T-helper 2 cell (primary cell): ENCODE measurements at places on chromosomes 6 and 20.

DNA sequence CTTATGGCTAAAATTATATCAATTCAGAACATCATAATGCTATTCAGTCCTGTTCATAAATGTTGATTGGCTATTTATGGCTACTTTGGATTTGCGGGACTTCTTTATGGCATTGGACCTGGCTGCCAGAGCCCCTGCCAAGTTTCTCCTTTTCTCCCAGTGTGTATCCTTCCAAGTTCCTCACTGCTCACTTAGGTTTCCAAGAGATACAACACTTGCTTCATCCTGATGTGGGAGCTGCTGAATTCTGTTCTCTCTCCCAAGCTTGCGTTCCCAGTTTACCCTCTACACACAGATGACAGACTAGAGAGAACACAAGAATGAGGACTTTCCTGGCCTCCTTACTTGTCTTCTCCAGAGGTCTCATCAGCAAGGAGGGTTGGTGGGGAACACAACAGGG, 18.4 kb upstream of the DAAM2 start:
- no peak for DNase-seq

DNA sequence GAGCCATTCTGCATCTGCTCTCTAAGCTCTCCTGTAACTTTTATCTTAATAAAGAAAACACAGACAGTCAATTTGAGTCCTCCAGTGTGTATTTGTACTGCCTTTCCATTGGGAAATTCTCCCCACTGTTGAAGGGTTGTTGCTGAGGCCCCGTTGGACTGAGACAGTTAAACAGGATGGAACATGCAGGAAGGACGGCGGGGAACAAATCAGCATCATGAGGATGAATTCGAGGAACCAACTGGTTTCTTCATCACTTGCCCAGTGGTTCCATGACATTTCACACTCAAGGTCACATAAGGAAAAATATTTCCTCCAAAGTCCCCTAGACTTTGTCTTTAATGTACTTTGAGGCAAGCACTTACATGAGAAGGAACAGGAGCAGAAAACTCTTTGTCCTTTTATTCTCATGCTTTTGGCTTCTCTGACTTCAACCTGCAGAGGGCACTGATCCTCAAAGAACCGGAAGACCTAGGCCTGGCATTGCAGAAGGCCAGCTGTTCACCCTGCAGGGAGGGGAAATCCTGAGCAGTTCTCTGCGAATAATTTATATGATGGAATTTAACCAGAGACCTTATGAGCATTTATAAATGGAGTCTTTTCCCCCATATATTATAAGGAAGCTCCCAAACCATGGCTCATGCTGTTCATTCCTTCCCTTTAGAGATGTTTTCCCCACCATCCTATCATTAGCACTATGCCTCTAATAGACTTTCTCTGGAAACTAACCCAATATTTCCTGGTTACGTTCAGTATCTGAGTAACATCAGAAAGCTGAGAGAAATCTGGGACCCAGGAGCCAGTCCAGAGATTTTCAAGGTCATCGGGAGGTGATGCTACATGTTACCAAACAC, 55.2 kb upstream of the ADGRF1 start:
- no peak for DNase-seq

- DNase-seq = peak; percentile 42
These were observed 136.3 kb downstream of the ZMYND8 start for GRCh38 chr20:47220161-47220582.

GRCh38 chr20:62470001-62470400, 5.8 kb downstream of the GATA5 start:
- no peak for DNase-seq

DNA sequence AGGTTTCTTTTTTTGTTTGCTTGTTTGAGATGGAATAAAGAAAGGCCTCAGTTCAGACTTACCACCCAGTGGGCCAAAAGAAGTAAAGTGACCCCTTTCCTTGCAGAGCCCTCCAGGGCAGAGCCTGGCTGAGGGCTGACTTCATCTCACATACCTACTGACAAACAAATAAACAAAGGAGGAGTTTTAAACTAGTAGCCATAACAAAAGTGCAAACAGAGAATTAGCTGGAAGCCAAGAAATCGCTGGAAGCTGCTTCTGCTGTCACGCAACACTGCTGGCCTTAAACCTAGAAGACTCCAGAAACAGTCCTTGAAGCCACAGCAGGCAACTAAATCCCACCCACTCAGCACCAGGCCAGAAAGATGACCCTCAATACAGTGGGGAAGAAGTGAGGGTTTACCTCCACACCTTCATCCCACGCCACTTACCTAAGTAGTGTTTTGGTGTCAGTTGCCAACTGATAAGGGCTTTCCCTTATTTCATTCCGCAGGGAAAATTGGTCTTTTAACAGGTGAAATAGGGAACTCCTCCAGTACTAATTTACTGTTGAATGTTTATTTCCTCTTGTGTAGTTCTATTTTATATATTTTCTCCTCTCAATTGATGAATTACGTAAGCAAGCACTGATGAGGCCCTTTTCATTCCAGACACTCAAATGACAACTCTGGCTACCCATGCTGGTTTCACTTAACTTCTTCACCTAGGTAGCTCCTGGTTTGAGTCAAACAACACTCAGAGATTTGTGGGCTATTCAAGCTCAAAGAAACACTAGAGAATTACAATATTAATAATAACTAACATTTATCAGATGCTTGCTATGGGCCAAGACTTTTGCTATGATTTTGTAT, 46.2 kb downstream of the EDN1 start:
- DNase-seq = no peak

GRCh38 chr6:119676961-119677360, 327.4 kb upstream of the MAN1A1 start:
- DNase-seq = no peak

- no peak for DNase-seq
These were observed 7.7 kb downstream of the TFAP2A start for GRCh38 chr6:10407018-10407673.

DNA sequence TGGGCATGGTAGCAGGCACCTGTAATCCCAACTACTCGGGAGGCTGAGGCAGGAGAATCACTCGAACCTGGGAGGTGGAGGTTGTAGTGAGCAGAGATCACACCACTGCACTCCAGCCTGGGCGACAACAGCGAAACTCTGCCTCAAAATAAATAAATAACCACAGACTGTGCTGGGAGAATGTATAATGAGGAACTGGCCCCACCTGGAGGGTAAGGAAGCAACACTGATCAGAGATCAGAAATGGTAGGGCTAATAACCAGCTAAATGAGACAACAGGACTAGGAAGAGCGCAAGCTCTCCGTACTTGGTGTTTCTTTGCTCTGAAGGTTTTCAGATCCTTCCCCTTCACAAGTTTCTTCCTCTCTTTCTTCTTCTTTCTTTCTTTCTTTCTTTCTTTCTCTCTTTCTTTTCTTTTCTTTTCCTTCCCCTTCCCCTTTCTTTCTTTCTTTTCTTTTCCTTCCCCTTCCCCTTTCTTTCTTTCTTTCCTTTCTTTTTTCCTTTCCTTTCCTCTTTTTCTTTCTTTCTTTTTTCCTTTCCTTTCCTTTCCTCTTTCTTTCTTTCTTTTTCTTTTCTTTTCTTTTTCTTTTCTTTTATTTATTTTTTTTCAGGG, 14.6 kb downstream of the CCM2L start:
- DNase-seq = no peak

GRCh38 chr20:63163596-63164483, 52.1 kb downstream of the YTHDF1 start:
- DNase-seq = no peak

DNA sequence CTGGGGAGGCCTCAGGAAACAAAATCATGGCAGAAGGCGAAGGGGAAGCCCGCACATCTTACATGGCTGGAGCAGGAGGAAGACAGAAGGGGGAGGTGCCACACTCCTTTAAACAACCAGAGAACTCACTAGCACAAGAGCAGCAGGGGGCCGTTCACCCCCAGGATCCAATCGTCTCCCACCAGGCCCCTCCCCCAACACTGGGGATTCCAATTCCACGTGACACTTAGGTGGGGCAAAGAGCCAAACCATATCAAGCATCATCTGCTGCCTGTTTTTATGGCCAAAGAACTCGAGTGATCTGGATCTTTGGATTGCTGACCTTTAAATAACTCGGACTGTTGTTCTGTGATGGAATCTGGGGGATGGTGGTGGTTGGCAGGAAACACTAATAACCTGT, 28.0 kb downstream of the PNLDC1 start:
- DNase-seq = no peak

GRCh38 chr20:53738945-53739798, 145.5 kb upstream of the ZNF217 start:
- no peak for DNase-seq

DNA sequence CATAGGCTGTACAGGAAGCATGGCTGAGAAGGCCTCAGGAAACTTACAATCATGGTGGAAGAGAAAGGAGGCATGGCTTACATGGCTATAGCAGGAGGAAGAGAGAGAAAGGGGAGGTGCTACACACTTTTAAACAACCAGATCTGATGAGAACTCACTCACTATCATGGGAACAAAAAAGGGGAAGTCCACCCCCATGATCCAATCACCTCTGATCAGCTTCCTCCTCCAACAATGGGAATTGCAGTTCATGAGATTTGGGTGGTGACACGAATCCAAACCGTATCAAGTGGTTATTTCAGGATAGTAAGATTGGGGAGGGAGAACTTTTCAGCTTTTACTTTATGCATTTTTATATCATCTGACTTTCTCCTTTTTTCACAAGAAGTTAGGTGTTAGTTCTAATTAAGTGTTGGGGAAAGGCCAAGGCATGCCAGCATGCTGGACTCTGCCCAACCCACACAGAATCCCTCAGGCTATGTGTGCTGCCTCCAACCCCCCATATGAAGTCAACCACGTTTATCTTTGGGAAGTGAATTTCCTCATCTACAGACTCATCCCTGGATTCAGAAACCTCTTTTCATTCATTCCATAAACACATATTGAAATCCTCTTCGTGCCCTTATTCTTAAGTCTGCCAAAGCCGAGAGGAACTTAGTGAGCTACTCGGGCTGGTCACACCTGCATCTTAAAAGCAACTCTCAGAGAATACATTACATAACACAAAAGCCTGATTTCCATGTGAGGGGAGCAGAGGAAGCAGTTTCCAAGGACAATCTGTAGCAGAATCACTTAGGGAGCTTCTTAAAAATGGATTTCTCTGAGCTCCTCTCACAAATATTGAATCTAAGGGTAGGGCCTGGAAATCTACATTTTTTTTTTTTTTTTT, 16.7 kb upstream of the CLIC5 start:
- no peak for DNase-seq

DNA sequence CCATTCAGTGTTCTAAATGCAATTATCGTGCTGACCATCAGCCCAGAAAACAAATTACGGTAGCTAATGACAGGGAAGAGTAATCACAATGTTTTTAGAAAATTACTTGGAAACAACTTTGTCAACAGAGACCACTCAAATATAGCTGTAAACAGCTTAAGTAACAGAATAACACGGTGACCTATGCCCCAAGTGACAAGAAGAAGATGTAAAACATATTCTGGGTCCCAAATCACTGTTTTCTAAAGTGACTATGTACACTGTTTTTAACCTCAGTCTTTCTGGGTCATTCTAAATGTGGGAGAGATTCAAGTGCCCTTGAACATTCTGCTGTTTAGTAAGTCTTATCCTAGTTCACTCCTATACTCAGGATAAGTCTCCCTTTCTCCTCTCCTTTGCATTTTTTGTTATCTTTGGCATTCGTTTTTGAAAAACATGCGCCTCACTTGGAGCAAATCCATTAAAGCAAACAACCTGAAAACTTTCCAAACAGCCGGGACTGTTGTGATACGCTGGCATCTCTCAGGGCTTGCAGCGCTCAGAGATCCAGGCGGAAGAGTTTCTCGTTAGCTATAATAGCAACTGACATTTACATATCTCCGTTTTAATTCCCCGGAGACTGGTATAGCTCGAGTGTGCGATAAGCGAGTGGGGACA, 114.5 kb upstream of the SOX4 start:
- DNase-seq = no peak

- no peak for DNase-seq
These were observed 14.2 kb downstream of the RRP36 start for GRCh38 chr6:43035495-43036194.

DNA sequence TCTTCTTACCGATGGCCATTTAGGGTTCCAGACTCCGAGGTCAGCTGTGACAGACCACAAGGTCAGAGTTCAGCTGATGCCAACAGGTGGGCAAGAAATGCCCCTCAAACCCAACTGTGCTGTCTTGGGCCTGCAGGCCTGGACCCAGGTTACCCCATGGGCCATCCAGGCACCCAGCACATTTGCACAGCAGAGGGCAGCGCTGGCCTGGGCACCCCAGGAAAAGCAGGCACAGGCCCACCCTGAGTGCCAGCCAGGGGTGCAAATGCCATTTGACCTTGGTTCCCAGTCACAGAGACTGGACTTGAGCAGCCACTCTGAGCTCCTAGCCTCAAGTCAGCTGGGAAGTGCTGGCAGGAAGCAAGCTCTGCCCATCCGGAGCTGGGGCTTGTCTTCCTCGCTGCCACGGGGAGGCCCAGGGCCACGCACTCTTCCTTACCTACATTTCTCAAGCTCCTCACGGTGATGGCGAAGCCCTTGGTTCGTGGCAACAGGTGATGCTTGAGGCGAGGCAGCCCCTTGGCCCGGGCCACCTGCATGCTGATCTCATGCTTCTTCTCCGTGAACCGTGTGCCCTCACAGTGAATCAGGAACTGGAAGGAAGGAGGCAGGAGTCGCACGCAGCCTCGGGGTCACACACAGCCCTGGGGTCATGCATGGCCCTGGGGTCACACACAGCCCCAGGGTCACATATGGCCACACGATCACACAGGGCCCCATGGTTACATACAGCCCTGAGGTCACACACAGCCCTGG, 120.8 kb downstream of the AGPAT4 start:
- DNase-seq = no peak

DNA sequence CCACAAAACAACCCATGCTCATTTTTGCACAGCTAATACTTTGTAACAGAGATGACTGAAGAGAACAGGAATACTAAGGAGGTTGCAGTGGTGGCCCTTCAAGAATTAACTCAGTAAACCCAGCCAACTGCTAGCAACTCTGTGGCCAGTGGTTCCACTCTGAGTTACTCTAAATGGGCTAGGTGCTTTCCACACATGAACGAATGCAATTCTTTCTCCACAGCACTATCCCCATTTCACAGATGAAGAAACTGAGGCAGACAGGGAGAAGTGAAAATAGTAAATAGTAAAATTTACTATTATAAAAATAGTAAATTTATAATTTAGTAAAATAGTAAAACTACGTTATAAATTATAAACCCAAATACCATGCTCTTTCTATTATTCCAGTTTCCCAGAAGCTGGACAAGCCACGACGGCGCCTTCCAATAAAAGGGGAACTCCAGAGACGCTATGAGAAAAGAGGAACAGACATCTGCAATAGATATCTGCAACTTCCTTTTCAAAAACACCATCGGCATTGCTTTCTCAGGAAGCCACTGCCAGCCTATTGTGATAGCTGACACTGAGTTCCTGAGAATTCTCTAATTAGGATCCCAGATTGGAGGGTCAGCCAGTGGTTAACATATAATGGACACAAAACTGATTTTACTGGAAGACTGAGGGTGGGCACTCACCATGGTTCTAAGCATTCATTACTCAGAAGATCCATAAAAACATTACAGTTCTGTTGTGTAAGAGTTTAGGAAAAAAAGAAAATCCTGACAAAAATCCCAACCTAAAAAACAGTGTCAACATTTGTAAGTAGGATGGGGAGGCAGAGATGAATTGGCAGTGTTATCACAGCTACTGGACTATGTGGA, 16.2 kb downstream of the FKBP1A start:
- no peak for DNase-seq

GRCh38 chr6:117505311-117505710, 22.8 kb downstream of the DCBLD1 start:
- DNase-seq = no peak

GRCh38 chr6:30019819-30020218, 41.2 kb upstream of the POLR1H start:
- DNase-seq = no peak
